CD4-positive, alpha-beta T cell treated with Interleukin-10 for 1 hour (primary cell): ENCODE measurements at places on chromosomes 5 and 9.

DNA sequence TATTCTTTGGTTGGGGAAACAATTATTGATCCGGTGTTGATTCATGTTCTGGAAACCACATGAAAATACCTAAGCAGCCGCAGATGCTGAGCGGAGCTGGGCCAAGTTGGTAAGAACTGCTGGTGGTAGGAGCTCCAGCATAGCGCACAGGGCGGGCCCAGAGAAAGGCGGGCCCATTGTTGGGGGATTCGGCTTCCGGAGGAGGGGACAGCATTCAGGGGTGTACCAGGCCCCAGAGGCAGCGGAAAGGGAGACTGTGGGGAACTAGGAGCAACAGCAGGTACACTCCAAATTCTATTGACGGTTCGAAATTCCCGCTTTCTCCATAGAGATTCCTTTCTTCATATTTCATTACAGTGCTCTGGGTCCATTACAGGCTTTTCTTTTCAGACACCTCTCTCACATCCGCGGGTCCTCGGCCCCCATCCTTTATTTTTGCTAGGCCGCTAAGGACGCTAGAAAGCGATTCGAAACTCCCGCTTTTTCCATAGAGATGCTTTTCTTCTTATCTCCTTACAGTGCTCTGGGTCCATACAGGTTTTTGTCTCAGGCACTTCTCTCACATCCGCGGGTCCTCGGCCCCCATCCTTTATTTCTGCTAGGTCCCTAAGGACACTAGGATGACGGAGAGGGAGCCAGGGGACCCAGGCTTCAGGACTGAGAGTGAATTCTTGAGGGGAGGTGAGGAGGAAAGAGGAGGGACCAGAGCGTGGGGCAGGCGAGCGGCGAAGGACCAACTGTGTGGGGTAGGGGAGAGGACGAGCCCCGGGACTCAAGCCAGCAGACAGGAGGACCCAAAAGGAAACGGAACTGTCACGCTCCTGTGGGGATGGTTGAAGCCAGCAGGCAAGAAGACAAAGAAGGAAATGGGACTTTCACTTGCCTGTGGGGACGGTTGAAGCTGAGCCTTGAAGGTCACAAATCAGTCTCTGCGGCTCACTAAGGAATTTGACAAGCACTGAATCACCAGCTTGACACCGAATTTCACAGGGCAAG, at the start of gene CCDC152:
Gene CCDC152, plus strand, starts transcription at position 213 of the 996 bp plus-strand sequence. CDS start 2,304 bp downstream, outside the sequence.
- DNase-seq = peak; percentile 62

- no peak for DNase-seq
Measured at GRCh38 chr5:167513381-167513780, 778.1 kb upstream of the WWC1 start.

GRCh38 chr5:44321144-44321725, 68.0 kb downstream of the FGF10 start:
- no peak for DNase-seq

GRCh38 chr5:31563216-31563615, 31.1 kb downstream of the C5orf22 start:
- DNase-seq = no peak

GRCh38 chr9:133514460-133515239, 10.1 kb downstream of the MYMK start:
- DNase-seq = no peak

DNA sequence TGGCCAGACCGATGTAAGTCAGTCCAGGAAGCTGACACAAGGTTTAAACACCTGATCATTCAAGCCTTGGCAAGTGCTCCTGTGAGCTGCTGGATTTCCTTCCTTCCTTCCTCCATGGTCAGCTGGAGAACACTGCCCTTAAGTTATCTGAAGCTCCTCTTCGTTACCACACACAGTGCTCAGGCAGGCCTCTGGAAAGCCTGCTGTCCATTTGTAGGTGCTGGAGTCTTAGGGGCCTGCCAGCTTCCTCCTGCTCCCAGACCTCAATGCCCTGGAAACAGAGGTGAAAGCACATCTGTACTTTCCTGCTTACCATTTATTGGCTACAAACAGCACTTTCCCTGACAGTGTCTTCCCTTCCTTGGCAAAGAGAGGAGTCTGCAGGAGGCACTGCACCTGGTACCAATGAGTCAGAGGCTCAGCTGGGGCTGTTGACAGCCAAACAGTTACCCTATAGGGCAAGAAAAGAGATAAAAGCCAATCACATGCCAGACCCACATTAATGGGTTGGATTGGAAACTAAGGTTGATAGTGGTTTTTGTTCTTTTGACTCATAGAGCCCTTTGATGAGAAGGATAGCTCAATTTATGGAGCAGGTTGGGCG, 72.6 kb upstream of the PUM3 start:
- DNase-seq = no peak

- no peak for DNase-seq
Measured at GRCh38 chr5:132475497-132475882, 15.1 kb downstream of the IRF1 start.
